ENCODE measurements at places on chromosomes 12 and 14.

GRCh38 chr12:89311703-89312293 is 40.5 kb downstream of the DUSP6 start:
- DNase-seq, result no peak

DNA sequence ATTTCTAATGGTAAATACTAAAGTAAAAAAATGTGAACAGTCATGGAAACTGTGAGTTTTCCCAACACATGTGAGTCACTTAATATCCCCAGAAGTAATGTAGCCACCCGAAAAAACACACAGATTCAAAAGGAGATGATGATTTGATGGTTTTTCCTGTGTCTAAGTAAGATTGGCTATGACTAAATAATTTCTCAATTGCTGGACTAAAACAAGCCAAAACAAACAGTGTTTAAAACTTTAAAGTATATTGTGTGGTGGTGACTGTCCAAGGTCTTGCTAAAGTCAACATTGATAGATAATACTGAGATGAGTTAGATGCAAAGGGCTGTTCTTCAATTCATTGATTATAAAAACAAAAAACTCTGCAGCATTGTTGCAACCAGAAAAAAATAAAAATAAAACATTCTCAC is 89.6 kb upstream of the SOX5 start:
- DNase-seq, result no peak

DNA sequence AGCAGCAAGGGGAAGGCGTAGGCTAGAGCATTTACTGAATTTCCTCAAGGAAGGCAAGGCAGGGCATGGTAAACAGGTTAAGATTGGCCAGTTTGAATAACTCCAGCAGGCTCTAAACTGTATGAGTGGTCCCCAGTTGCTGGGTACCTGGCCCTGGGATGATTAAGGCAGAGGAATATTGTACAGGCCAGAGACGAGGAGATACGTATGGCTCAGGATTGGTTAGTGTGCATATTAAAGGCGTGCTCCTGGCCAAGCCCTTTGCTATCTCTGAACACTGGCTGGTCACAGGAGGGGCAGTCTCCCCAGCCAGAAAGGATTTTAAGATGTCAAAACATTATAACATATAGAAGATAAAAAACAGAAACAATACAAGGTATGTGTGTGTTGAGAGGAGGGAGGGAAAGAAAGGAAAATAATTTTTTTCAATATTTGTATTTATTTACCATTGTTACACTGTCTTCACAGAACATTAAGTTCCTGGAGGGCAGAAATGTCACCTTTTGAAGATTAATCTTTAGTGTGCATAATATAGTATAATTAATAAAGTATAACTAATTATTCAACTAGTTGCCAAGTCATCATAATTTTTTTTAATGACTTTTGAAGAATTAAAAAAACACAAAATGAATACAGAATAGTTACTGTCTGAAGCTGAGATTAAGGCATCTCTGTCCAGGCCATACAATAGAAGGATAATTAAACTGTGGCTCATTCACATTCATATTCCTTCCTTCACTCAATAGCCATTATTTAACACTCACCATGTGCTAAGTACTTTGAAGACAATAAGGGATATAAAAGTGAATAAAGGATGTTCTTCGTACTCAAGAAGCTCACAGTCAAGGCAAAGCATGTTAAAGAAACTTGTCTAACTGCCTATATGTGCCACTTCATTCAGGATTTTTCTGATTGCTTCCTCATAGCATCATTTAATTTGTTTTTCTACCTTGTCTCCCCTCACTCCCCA is 41.9 kb downstream of the DCP1B start:
- DNase-seq, result no peak

GRCh38 chr14:76717508-76718290 is 43.6 kb upstream of the VASH1 start:
- no peak for DNase-seq

DNA sequence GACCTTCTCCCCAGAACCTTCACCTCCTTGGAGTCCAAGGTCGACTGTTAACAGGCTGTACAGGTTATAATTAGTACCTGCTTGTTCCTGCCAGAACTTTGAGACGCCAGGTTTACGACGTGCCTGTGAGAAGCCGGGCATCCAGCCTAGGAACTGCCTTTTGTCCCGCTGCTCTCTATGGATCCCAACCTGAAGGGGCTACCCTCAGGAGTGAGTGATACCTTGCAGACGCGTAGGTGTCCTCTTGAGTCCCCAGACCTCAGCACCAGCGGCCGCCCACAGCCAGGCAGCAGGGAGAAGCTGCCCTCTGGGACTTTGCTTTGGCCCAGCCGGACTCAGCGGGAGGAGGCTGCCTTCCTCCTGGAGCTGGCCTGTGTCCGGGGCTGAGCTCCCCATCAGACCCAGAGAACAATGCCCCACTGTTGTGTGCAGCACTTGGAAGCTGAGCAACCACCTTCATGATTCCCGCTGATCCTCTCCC is 16.2 kb downstream of the SYNE3 start:
- DNase-seq, result no peak

DNA sequence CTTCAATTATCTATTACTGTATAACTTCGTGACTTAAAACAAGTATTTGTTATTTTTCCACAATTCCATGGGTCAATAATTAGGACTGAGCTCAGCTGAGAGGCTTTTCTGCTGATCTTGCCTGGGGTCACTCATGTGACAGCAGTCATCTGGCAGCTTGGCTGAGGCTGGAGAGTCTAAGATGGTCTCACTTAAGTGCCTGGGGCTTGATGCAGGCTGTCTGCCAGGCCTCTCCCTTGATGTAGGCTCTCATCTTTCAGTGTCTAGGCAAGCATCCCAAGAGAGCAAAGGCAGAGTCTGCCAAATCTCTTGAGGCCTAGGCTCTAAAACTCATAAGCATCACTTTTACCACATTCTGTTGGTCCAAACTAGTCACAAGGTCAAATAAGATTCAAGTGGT is 93.2 kb downstream of the NKX2-1 start:
- DNase-seq, result no peak

DNA sequence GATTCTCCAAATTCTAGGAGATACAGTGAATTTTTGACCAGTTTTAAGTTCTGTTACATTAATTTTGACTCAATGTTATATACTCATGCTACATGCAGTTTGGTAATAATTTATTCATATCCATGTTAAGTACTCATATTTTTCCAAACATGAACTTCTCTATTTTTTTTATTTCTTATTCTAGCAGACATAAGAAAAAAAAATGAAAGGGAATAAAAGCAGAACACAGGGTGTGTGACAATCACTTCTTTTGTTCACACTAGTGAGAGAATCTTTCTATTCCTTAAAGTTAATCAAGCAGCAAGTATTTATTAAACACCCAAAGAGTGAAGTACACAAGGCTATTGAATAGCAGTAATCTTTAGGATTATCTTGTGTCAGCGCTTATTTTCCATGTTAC is 171.1 kb upstream of the ATP2B1 start:
- DNase-seq, result no peak

GRCh38 chr14:89767131-89767530 is 187.4 kb downstream of the EFCAB11 start:
- DNase-seq, result no peak

GRCh38 chr12:99498756-99499155 is 148.8 kb upstream of the GARIN6 start:
- no peak for DNase-seq

GRCh38 chr12:76976777-76977382 is 88.5 kb downstream of the E2F7 start:
- no peak for DNase-seq

Data from CD4-positive, alpha-beta T cell treated with Interleukin-2 at 100 ng/mL for 4 hours (primary cell).